CD14-positive monocyte (primary cell): ENCODE measurements at places on chromosomes 12 and 14. TPM values are rescaled to one million over a fixed set of nuclear protein-coding genes. Genes with fewer than 3 reads are reported as not detected.

GRCh38 chr14:28774764-28775735, 8.5 kb downstream of the FOXG1 start:
- no peak for DNase-seq

- no peak for DNase-seq
Measured at GRCh38 chr12:15677228-15677627, 112.0 kb downstream of the EPS8 start.

GRCh38 chr14:93084866-93085857, 30.6 kb downstream of the ITPK1 start:
- peak; percentile 44 for DNase-seq

GRCh38 chr12:24127919-24128721, 178.7 kb upstream of the SOX5 start:
- DNase-seq: no peak

- DNase-seq: no peak
Measured at GRCh38 chr12:17478908-17479673, 610.9 kb downstream of the RERGL start.

DNA sequence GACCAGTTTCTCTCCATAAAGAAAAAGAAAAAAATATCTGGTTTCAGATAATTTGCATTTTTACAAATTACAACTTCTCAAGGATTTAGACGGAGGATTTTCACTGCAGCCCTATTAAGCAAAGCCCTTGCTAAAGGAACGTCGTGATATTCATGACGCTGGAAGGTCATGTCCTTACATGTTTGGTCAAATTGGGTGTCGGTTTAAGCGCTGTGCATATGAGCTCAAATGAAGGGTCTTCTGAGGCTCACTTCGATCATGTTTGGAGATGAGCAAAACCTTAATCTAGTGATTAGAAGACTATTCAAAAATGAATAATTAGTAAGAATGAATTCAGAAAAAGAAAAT, 67.3 kb upstream of the USP15 start:
- no peak for DNase-seq

DNA sequence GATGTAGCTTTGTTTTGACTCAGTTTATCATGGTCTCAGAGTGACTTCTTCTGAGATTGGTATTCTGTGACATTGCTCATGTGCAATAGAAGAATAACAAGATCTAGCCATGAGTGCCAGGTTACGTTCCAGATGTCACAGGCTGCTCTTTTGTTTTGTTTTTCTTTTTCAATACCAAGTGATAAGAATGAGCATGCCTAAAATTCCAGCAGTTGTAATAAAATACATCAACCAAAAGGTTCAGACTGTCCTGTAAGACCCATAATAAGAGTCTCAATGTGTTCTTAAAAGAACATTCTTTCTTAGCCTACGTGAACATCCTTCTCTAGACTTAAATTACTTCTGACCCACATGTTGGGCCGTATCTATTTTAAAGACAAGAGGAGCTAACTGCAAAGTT, 669.2 kb downstream of the DIO2 start:
- DNase-seq: no peak

DNA sequence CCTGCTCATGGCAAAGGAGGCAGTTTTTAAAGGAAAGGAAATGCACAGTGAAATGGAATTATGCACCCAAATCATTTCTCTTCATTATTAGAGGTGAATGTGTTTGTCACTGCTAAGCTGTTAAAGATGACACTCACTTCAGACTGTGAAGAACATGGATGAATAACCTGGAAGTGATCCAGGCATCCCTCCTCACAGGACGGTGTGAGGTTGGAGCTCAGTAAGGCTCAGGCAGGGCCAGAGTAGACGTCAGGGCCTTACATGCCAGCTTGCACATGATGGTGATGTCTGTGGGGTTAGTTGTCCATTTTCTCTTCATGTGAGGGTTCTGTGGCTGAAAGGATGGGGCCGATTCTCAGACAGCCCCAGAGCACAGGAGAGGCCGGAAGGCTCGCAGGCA, 273.1 kb downstream of the PCNX1 start:
- no peak for DNase-seq

- no peak for DNase-seq
Measured at GRCh38 chr14:35688126-35688826, 120.8 kb downstream of the RALGAPA1 start.

DNA sequence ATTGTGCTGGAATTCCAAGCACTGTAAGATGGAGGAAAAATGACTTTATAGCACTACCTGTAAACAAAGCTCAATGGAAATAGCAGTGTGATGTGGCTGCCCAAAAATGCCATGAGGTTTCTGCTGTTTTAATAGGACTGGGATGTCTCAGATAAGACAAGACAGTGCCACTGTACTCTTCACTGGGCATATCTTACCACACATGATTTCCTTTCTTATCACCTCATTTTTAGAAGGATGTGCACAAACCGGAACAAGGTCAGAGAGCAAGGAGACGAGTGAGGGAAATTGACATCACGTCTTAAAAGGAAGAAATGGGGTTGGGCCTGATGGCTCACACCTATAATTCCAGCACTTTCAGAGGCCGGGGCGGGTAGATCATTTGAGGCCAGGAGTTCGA, 38.4 kb upstream of the FGD4 start:
- no peak for DNase-seq

DNA sequence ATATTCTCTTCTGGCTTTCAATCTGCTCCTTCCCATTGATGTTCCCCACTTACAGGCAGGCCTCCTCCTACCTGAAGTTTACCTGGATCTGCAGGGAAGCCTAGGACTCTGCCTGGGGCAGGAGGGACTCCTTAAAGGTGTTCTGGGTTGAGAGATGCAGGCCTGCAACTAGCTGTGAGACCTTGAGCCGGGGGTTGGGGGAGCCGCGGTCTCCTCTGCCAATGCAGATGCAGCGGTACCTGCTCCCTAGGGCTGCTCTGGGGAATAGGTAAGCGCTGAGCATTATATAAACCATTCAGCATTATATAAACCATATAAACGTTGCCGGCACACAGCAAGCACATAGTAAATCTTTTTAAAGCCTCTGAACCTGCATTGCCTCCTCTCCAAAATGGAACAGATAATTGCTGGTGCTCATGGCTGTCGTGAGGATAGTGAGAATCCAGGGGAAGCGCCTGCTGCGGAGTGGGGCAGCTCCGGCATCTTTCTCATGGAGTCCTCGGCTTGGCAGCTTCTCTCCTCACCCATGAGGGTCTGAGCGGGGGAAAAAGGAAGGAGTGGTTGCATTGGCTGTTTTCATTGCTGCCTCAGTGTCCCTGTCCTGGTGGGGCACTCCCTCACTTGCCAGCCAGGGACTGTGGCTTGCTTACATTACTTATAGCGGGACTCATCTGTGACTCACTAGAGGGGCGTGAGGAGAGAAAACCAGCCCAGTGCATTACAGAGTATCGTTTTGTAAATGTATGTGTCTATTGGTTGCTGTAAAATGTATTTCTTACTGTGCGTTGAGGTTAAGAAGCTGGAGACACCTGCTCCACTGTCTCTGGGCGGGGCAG, 12.5 kb upstream of the KRT80 start:
- no peak for DNase-seq

GRCh38 chr12:104467346-104467837, 10.6 kb downstream of the CHST11 start:
- no peak for DNase-seq

DNA sequence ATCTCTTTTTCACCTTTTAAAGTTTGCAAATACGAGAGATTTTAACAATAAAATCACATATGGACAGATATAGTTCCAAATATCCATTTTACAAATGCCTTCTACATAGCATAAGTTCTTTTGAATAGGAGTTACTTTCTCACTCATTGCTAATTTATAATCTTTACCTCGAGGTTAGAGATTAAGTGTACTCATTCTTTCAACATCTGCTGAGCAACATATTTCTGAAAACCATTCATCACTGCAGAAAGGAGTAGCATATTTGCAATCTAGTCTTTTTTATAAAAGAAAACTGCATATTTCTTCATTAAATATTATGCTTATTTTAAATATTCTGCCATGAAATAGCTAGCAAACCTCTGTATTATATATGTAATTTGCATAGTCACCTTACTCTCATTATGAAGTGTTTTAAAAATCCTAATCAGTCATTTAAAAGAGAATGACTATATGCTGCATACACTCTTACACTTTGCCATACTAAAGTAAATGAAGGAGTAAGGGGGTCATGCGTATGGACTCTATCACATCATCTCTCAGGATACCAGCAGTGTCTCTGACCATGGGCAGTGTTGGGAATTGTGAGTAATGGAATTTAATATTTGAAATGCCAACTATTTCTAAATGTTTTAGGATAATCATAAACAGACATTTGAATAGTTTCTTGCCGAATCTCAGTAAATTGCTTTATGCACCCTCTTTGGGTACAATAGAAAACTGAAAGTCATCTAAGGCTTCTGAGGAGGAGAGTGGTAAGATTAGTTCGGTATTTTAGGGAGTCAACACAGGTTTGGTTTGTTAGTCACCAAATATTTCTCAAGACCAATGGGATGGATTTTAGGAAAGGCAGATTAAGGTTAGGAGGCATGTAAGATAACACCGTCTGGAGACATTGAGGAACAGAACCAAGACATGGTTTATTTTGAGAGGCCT, 524.8 kb upstream of the ATP2B1 start:
- no peak for DNase-seq

GRCh38 chr14:99600232-99600888, 3.6 kb downstream of the CCDC85C start:
- DNase-seq: no peak

DNA sequence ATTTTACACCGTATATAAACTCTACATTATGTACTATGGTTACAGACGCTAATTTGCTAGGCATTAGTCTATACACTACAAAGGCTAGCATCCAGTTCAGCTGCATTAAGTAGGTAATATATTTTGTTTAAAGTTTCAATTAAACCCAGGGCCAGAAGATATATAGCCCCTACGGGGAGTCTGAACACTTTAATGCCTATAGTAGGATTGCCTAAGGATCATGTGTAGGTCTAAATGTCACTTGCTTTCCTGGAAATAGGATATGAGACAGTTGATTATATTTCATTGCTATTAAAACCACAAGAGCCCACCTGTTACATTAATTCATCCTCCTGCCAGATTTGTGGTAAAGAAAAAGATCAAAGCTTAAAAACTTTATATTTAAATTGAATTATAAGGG, 286.9 kb downstream of the TMTC2 start:
- no peak for DNase-seq

PAPLN gene
- 0.73 TPM for polyA plus RNA-seq

RDH12 gene
- polyA plus RNA-seq: not detected

ASCL1 gene
- polyA plus RNA-seq: not detected

KRT83 gene
- polyA plus RNA-seq: not detected

DCN gene
- not detected for polyA plus RNA-seq

C3AR1 gene
- polyA plus RNA-seq: 222 TPM
